Stimulated activated effector memory CD8-positive, alpha-beta T cell treated with anti-CD3 and anti-CD28 coated beads, Interleukin-12 subunit alpha, Interleukin-12 subunit beta, amount 100 ng/mL, for 72 hours (primary cell): ENCODE measurements at places on chromosomes 7 and 10.

- no peak for DNase-seq
Observed at GRCh38 chr7:28479507-28479947, 67.2 kb downstream of the CREB5 start.

GRCh38 chr7:54917613-54918391 lies 101.0 kb upstream of the EGFR start:
- DNase-seq: no peak

- DNase-seq: no peak
Observed at GRCh38 chr7:10723832-10724231, 249.8 kb upstream of the PHF14 start.

- peak; percentile 42 for DNase-seq
Observed at GRCh38 chr7:111735661-111736551, 173.6 kb upstream of the IMMP2L start.

- DNase-seq: no peak
Observed at GRCh38 chr7:16999541-17000267, 117.9 kb upstream of the AGR3 start.

- no peak for DNase-seq
Observed at GRCh38 chr10:7301006-7301778, 109.6 kb downstream of the SFMBT2 start.

DNA sequence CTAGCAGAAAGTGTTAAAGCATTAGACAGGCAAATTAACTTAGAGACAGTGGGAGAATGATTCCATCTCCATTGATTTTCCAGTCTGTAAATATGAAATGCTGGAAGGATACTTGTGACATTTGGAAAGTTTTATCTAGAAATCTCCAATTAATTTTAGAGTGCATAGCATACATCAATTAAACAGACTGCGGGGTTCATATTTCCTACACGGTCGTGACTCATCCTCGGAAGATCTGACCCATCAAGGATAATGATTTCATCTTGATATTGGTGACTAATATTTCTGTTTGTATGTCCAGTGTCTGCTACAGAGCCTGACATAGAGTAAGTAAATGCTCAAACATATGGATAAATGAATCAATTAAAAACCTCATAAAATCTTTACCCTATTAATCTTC lies 474.9 kb downstream of the KCNMA1 start:
- no peak for DNase-seq

DNA sequence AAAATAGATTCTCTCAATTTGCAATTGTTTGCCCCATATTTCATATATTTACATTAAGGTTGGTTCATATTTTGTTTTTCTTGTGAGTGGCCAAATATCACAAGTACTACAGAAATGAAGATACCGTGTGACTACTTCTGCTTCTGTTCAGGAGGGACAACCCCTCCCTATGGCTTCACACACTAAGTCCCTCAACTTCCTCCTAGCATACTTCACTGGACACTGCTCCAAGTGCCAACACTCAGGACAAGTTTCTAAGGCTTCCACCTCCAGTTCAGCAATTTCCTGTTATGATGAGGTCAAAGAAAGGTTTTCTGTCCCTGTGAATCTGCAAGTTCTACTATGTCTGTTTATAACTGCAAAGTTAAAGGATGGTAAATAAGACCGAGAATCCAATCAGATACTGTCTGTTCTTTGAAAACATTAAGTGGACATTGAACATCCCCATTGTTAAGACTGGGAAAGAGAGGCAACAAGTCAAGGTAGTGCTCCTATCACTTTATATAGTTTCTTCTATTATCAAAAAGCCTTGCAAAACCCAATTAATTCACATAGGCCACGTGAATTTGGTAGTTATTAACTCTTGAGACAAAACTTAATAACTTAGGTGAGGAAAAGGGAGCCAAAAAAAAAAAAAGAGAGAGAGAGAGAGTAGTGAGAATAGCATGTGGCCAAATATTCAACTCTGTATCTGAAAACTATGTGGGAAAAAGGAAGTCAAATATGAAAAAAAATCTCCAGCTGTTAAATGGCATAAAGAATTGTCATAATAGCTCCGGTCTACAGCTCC lies 81.3 kb upstream of the DKK1 start:
- DNase-seq: no peak

- DNase-seq: no peak
Observed at GRCh38 chr10:68594405-68594804, 34.3 kb downstream of the TET1 start.

- DNase-seq: no peak
Observed at GRCh38 chr10:102814873-102815661, 22.1 kb downstream of the CYP17A1 start.

GRCh38 chr10:33661580-33662336 lies 327.3 kb upstream of the NRP1 start:
- DNase-seq: no peak

DNA sequence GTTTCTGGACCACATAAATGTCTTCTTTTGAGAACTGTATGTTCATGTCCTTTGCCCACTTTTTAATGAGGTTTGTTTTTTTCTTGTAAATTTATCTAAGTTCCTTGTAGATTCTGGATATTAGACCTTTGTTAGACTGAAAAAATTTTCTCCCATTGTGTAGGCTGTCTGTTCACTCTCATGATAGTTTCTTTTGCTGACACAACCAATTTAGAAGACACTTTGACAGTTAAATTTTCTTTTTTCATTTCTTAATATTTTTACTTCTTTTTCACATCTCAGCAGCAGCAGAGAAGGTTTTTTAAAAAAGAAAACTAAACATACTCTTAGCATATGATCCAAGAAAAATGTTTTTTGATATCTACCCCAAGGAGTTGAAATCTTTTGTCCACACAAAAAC lies 61.8 kb downstream of the RNF32 start:
- no peak for DNase-seq

GRCh38 chr7:33673029-33673700 lies 232.2 kb upstream of the BMPER start:
- DNase-seq: no peak
